ENCODE measurements at places on chromosomes 6 and 20. TPM values are rescaled to one million over a fixed set of nuclear protein-coding genes. Genes with fewer than 3 reads are reported as not detected.

Gene SAMD5
- total RNA-seq: not detected

Gene TFAP2D
- total RNA-seq: not detected

Gene AURKA
- 0.25 TPM for total RNA-seq

Gene TSPO2
- not detected for total RNA-seq

Gene PAK5
- not detected for total RNA-seq

DNA sequence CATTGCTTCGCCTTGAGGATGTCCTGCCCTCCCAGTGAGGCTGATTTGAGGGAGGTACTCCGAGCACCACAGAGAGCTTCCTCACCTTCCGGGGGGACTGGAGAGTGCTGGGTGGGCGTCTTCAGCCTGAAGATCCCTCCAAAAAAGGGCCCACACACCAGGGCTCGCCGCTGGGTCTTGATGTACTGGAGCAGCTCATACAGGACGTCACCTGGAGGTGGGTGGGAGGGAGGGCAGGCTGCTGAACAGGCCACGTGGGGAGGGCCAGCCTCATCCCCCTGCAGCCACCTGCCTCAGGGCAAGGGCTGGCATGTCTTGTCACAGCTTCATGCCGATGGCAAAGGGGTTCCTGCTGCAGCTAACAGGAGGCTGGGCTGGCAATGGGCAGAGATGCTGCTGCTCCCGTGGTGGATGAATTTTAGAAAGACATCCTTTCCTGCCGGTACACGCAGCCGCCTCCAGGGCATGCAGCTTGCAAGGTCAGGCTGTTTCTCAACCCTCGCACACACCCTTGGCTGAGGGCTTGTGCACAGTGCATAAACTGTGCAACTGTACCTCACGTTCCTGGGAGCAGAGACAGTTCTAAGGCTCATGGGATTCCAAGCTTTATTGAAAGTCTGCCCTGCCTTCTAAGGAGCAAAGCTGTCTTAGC lies 14.0 kb downstream of the ETV7 start:
- no peaks in the 10 kb centered on the region for H3K27me3 ChIP-seq
- no peak for DNase-seq
- H3K36me3 ChIP-seq: peaks cover 6% of the 10 kb centered on the region
- no peaks in the 10 kb centered on the region for H3K4me1 ChIP-seq

DNA sequence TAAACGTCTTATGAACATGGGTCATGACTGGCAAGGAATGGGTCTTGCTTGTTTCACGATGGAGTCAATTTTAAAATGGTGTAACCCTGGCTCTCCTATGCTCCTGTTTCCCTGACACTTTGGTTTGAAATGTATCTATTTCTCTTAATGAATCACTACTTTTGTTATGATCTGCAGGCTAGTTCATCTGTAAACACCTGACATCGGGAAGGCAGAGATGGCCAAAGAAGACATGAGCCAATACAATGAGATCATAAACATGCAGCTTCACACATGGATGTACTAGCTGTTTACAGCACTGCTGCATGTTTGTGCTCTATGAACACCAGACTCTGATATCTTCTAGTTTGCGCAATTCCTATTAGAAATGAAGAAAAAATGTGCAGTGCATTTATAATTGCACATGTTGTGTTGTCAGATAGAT lies 11.0 kb upstream of the RAD21L1 start:
- H3K36me3 ChIP-seq: no peaks in the 10 kb centered on the region
- DNase-seq: no peak
- no peak overlapping the region for H3K4me3 ChIP-seq
- no peaks in the 10 kb centered on the region for H3K27me3 ChIP-seq
- H3K4me1 ChIP-seq: peaks cover 30% of the 10 kb centered on the region

- H3K4me3 ChIP-seq: peak overlapping the region; percentile 63
- H3K27ac ChIP-seq: peak overlapping the region; percentile 7
- no peak for DNase-seq
- H3K36me3 ChIP-seq: no peaks in the 10 kb centered on the region
- peaks cover 16% of the 10 kb centered on the region for H3K4me1 ChIP-seq
Measured at GRCh38 chr6:10403385-10404106, 11.3 kb downstream of the TFAP2A start.

DNA sequence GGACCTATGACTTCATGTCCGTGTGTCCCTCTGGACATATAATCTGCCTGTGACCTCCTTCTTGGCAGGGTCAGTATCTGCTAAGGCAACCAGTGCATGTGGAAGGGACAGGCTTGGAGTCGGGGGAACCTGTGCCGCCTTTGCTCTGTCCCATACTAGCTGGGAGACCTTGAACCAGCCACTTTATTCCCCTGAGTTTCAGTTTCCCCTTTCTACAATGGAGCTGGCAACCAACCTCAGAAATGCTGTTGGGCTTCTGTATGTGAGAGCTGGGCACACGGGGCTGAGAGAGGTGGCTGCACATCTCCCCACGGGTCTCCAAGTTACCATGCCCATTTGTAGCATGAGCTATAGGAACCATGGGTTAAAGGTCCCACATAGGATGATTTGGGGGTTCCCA lies 53.8 kb downstream of the CD40 start:
- no peak overlapping the region for H3K27ac ChIP-seq
- H3K36me3 ChIP-seq: no peaks in the 10 kb centered on the region
- DNase-seq: no peak
- peaks cover 3% of the 10 kb centered on the region for H3K4me1 ChIP-seq
- peaks cover 25% of the 10 kb centered on the region for H3K27me3 ChIP-seq

- peaks cover 22% of the 10 kb centered on the region for H3K36me3 ChIP-seq
- H3K4me1 ChIP-seq: peaks cover 67% of the 10 kb centered on the region
- H3K27ac ChIP-seq: peak overlapping the region; percentile 60
- H3K27me3 ChIP-seq: no peaks in the 10 kb centered on the region
- no peak for DNase-seq
- peak overlapping the region; percentile 28 for H3K4me3 ChIP-seq
Measured at GRCh38 chr6:139152088-139152891, 17.4 kb downstream of the HECA start.

- no peak overlapping the region for H3K27ac ChIP-seq
- no peaks in the 10 kb centered on the region for H3K27me3 ChIP-seq
- peaks cover 13% of the 10 kb centered on the region for H3K36me3 ChIP-seq
- no peak overlapping the region for H3K4me3 ChIP-seq
- DNase-seq: no peak
Measured at GRCh38 chr20:32858189-32858588, 534 bp upstream of the EFCAB8 start.

GRCh38 chr20:59809630-59810448 lies 123.6 kb downstream of the SYCP2 start:
- H3K36me3 ChIP-seq: no peaks in the 10 kb centered on the region
- H3K27ac ChIP-seq: no peak overlapping the region
- no peaks in the 10 kb centered on the region for H3K4me1 ChIP-seq
- H3K4me3 ChIP-seq: no peak overlapping the region
- H3K27me3 ChIP-seq: no peaks in the 10 kb centered on the region

DNA sequence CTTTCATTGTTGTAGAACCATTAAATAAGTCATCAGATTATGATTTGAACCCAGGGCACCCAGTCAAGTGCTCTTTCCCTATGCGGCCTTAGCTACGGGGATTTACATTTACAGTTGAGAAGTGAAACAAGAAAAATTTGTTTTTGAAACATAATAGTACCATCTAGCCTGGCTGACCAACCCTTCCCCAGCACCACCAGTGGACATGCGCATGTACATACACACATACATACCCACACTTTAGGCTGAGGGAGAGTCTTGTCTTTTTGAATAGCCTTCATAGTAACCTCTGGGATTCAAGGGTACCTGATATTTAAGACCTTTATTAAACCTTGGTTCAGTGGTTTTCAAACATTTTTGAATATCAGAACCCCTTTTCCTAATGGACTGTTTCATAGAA lies 33.8 kb downstream of the SCAND1 start:
- no peak overlapping the region for H3K4me3 ChIP-seq
- no peak overlapping the region for H3K27ac ChIP-seq
- no peaks in the 10 kb centered on the region for H3K27me3 ChIP-seq
- DNase-seq: no peak

- H3K4me1 ChIP-seq: peaks cover 18% of the 10 kb centered on the region
- no peak overlapping the region for H3K4me3 ChIP-seq
- H3K27ac ChIP-seq: no peak overlapping the region
- no peak for DNase-seq
Measured at GRCh38 chr6:42339991-42340401, 111.7 kb downstream of the TRERF1 start.

GRCh38 chr6:33095681-33096080 lies 19.9 kb downstream of the HLA-DPB1 start:
- DNase-seq: no peak
- H3K4me3 ChIP-seq: no peak overlapping the region
- H3K27ac ChIP-seq: no peak overlapping the region
- H3K4me1 ChIP-seq: peaks cover 7% of the 10 kb centered on the region

- H3K27me3 ChIP-seq: peaks cover 31% of the 10 kb centered on the region
- no peak overlapping the region for H3K4me3 ChIP-seq
- H3K27ac ChIP-seq: no peak overlapping the region
- peaks cover 2% of the 10 kb centered on the region for H3K4me1 ChIP-seq
- no peak for DNase-seq
Measured at GRCh38 chr20:61253264-61253639, 1.2 kb downstream of the CDH4 start.

- no peak overlapping the region for H3K4me3 ChIP-seq
- no peak for DNase-seq
- H3K27me3 ChIP-seq: no peaks in the 10 kb centered on the region
- H3K4me1 ChIP-seq: no peaks in the 10 kb centered on the region
- H3K36me3 ChIP-seq: no peaks in the 10 kb centered on the region
Measured at GRCh38 chr20:61538183-61538942, 286.3 kb downstream of the CDH4 start.

DNA sequence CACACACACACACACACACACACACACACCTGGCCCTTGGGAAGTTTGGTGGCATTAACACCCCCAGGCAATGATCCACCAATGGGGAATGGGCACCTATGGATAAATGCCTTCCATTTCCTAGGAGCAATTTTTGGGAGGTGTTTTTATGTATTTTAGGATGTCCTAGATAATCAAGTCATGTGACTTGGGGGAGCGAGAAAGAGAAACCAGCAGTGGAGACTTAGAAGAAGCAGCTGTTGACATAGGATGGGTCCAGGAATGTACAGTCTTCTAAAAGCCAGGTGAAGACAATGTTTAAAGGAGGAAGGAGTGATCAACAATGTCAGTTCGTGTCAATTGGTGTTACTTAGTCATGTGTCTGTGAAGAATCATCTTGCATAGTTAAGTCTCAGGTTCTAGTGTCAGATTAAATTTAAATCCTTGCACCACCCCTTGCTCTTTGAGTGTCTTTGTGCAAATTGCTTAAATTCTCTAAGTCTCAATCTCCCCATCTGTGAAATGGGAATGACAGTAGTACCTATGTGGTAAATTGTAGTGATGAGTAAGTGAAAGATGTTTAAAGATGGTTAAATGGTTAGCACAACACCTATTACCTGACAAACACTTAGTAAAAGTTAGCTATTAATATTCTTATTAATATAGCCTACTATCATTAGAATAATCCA lies 4.4 kb upstream of the SLC35B3 start:
- peaks cover 8% of the 10 kb centered on the region for H3K4me1 ChIP-seq
- H3K4me3 ChIP-seq: no peak overlapping the region
- no peaks in the 10 kb centered on the region for H3K27me3 ChIP-seq
- H3K36me3 ChIP-seq: no peaks in the 10 kb centered on the region
- no peak for DNase-seq
- H3K27ac ChIP-seq: no peak overlapping the region

- DNase-seq: no peak
- H3K36me3 ChIP-seq: no peaks in the 10 kb centered on the region
- H3K4me1 ChIP-seq: no peaks in the 10 kb centered on the region
- no peak overlapping the region for H3K27ac ChIP-seq
- H3K4me3 ChIP-seq: no peak overlapping the region
Measured at GRCh38 chr20:57306747-57307146, 22.9 kb upstream of the SPO11 start.

All from CD4-positive, alpha-beta T cell (primary cell).